ENCODE measurements at places on chromosomes 16 and 17.

DNA sequence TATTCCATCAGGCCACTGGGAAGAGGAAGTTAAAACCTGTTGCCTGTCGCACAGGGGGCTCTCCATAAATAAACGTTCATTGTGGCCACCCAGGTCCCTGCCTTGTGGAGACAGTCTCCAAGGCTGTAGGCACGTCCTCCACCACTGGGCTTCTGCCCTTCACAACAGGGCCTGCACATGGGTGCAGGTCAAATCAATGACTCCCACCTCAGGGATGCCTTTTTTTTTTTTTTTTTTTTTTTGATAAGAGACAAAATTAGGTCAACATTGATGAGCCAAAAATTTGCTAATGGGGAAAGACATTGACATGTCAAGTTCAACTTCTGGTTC lies 12.6 kb upstream of the SLC12A3 start:
- no peak for DNase-seq

- DNase-seq = no peak
Measured at GRCh38 chr16:645852-646678, 3.1 kb upstream of the WDR90 start.

DNA sequence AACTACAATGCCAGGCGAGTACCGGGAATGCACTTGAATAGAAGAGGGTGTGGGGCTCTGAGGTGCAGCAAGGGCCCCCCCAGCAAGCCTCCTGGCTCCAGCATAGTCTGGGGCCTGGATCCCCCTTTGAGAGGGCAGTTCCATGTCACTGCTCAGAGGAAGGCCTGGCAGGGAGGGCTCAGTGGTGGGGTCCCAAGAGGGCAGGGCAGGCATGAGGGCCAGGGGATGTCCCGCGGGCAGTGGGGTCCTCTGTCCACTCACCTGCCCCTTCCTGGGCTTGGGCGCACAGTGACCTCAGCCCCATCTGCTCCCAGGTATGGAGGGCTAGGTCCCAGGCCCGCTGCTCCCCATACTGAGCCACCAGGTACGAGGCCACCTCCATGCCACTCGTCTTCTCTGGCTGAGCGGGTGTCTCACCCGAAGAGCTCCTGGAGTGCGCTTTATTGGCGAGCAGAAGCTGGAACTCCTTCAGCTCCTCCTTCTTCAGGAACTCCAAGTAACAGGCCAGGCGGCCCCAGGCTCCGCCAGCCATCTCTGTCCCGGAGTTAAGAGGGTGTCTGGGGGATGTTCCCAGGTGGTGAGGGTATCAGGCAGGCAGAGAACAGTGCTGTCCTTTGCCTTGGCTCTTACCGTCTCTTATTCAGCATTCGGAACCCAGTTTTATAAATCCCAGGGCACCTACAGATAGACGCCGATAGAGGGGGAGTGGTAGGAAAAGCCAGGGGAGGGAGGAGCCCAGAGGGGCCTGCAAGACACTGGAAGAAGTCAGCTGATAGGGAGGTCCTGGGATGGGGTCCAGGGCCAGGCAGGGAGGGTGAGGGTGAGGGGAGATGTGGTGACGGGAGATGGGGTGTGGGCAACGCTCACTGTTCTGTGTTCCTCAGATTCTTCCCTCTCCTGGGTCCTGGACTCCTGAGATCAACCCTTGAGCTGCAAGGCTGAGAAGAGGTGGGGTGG lies 605 bp downstream of the NLRP1 start:
- DNase-seq = no peak

- DNase-seq = no peak
Measured at GRCh38 chr16:87619360-87620200, 17.3 kb downstream of the JPH3 start.

DNA sequence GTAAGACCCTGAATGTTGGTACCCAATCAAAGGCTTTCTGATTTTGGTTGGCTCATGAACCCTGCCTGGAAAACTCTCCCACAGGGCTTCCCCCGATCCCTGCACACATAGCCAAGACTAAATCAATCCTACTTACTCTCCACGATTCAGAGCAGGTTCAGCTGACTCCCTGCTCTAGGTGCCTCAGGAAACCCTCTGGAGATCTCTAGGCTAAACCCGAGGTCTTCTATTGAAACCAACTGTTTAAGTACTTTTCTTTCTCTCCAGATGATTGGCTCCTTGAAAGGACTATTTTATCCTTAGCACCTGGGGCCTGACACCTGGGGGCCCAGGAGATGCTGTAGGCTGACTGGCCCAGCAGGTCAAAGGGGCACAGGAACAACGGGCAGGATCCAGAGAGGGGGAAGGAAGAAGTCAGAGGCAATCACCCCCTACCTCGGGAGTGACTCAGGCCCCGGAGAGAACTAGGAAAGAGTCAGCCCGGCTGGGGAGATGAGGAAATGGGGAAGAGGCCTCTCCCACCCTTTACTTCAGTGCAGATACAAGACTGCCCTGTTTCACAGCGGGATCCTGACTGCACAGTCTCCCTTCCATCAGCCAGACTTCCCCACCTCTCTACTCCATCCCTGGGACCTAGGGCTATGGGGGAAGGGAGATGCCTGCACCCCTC lies 2.0 kb downstream of the TBC1D10B start:
- DNase-seq = peak; percentile 48

DNA sequence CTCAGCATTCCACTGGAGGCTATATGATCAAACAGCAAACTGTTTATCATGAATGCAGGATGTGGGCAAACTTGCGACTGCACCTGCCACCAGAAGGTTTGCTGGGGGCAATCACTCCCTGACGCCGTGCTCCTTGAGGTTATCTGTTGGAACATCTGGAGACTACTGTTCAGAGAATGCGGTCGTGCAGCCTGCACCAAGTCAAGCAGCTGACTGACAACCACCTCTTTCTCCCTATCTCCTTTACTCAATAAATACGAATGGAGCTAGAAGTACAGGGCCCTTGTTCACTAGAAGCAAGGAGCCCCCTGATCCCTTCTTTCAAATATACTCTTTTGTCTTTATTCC lies 2101.2 kb downstream of the TP53TG3F start:
- no peak for DNase-seq

GRCh38 chr17:77601054-77601979 lies 357.2 kb upstream of the TNRC6C start:
- no peak for DNase-seq

DNA sequence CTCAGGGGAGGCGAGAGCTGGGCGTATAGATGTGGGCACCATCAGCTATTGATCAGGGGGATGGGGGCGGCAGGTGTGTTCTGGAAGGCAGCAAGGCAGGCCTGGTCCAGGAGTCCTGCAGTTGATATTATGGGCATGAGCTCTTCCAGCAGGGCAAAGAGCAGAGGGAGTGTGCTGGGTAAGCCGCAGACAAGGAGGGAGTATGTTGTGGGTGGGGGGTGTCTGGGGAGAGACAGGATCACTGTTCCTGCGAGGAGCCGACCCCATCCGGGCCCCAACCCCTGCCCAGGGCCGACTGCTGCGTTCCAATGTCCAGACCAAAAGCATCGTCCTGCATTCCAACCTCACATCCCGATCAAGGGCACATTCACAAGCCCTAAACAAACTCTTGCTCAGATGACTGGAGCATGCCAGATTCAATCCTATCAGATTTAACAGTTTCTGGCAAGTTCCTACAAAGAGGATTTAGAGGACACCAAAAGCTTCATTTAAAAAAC lies 9.2 kb downstream of the MXRA7 start:
- no peak for DNase-seq

GRCh38 chr16:69123910-69124309 lies 8.5 kb downstream of the CHTF8 start:
- DNase-seq = peak; percentile 55

- DNase-seq = no peak
Measured at GRCh38 chr17:66578781-66579489, 256.0 kb upstream of the CACNG5 start.

DNA sequence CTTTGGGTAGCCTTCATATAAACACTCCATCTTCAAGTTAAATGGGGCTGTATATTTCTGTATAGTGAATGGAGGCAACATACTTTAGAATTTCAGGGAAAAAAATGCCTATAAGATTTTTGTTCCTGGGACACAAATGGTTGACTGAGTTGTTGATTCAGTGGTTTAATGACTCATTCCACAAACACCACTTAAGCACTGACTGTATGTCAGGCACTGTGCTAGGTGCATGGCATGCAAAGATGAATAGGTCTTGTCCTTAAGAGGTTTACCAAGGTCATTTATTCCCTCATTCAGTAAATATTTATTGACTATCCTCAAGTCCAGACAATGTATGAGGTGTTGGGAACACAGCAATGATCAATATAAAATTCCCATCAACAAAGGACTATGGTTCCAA lies 417.1 kb downstream of the CA10 start:
- DNase-seq = no peak

DNA sequence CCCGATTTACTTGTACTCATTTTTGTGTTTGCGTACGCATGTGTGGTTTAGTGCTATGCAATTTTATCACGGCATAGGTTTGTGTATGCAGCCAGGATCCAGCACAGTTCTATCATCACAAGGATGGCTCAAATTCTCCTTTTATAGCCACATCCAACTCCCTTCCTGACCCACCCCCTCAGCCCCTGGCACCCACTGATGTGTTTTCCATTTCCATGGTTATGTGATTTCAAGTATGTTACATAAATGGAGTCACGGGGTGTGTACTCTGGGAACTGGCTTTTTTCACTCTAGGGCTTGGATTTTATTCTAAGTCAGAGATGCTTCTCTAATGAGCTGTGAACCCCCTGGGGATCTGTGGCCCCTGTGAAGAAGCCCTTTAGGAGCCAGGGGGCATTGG lies 16.8 kb downstream of the IL4R start:
- no peak for DNase-seq

GRCh38 chr16:12719972-12720371 lies 83.7 kb downstream of the CPPED1 start:
- DNase-seq = no peak

DNA sequence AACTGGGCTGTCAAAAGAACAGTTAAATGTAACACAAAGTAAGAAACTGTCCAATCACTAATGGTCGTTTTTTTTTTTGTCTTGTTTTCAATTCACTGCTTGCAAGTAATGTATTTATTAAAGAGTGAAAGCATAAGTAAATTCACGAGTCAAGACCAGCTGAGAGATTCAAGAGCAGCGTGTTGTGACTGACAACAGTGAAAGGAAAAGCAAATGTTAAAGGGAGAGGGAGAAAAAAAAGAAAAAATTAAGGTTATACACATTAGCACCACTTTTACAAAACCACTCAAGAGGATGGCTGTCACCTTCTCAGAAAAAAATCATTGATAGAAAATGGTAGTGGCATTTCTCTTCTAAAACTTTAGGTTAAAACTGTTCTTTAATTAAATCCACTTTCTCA lies 36.1 kb downstream of the GPATCH8 start:
- DNase-seq = no peak

GRCh38 chr17:62059414-62059813 lies 5.7 kb downstream of the MED13 start:
- no peak for DNase-seq

DNA sequence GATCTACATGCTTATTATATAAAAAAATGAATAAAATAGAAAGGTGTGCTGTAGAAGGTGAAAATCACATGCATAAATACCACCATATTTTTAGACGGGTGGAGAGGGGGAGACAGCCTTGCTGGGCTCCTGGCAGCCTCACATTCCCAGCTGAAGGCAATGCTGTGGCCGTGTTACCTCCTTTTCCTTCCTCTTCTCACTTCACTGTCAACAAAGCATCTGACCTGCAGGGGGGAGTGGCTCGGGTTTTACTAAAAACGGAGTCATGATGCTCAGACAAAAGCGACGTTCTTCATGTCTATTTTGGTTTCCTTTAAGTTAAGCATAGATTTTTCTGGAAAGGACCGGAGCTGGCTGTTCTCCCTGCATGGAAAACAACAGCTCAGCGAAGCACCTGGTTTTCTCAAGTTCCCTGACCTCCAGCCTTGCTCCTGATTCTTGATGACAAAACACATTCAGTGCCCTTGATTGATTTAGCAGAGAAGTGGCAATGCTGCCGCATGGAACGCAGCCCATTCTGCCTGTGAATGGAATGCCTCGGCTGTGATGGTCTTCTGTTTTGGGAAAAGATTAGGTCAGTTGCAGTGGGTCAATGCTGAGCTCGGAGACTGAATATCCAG lies 5.5 kb upstream of the RPTOR start:
- no peak for DNase-seq

DNA sequence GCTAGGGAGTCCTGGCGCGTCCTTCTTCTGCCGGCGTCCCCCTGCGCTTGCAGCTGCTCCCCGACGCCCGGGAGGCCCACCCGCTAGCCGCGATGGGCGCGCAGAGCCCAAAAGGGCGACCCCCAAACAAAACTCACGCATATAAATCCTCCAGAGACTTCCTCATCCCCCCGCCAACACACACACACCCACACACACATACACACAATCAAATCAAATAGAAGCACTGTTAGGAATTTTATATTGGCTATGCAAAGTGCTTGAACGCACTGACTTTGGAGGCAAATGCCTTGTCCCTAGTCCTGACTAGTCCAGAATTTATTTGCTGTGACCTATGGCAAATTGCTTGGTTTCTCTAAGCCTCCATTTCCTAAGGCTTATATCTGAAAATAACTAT lies 23.8 kb upstream of the CRYM start:
- no peak for DNase-seq

DNA sequence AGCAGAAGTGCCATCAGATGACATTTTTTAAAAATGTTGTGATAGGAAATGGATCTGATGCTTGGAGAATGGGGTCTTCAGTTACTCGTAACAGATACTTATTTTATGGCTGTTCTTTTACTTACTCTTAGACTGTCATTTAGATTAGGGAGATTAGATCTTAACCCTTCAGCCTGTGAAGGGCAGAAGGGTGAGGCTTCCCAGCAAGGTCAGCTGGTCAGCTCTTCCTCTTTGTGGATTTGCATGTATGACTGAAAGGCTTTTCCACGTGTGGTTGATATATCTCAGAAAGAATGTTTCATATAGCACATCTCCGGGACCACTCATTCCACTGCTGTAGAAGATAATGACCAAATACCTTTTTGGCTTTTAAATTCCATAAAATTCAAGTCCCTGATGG lies 27.4 kb downstream of the GRB7 start:
- no peak for DNase-seq

- no peak for DNase-seq
Measured at GRCh38 chr16:46833460-46833800, 2.5 kb upstream of the C16orf87 start.
